ENCODE measurements at places on chromosomes 3 and 15.

GRCh38 chr15:82916161-82916952 is 36.2 kb downstream of the HOMER2 start:
- DNase-seq: no peak

DNA sequence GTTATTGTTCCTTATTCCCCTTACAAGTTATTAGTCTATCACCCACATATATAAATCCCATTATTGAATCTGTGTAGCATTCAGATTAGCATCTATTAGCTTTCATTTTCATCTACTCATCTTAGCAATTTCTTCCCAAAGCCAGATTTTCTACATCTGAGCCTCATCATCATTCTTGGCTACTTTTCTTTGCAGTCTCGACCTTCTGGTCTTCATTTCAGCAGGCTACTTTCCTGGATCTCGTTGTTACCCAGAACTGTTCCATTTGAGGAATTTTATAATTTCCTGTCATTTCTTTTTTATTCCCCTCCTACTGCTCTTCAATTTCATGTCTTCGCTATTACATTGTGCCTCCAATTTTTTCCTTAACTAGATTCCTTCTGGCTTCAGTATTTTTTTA is 51.8 kb downstream of the SPRED1 start:
- no peak for DNase-seq

- DNase-seq: no peak
Observed at GRCh38 chr15:52331490-52332240, 36.1 kb upstream of the MYO5C start.

- no peak for DNase-seq
Observed at GRCh38 chr15:90301707-90302300, 36.3 kb downstream of the NGRN start.

- no peak for DNase-seq
Observed at GRCh38 chr3:65878831-65879230, 159.9 kb downstream of the MAGI1 start.

GRCh38 chr3:18024715-18025114 is 282.3 kb upstream of the TBC1D5 start:
- no peak for DNase-seq

GRCh38 chr3:127115691-127116351 is 77.1 kb upstream of the PRR23E start:
- DNase-seq: no peak

DNA sequence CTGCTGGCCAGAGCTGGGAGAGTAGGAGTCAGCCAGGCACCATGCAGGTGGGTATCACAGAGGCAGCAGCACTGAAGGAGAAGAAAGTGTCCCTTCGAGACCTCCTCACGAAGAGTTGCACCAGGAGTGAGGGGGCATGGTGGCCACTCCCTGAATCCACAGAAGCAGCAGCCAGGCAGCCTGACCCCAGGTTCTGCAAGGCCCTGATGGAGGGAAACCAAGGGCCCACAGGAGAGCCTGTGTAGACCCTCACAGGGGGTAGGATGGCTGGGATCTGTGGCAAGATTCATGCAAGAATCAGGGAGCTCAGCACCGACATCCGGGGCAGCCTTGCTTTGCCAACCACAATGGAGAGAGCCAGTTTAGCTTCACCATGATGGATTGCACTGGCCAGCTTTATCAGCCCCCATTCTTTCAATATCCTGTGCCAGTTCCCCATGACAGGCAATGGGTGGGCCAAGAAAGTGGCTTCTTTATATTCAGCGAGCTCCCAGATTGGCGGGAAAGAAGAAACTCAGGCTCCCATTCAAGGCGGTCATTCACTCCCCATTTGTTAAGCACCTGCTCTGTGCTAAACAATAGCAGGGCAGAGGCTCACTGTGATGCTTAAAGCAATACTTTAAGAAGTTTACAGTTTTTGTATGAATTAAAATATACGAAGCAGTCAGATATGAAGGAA is 33.5 kb upstream of the TBC1D21 start:
- no peak for DNase-seq

- DNase-seq: no peak
Observed at GRCh38 chr3:175476489-175476888, 617.4 kb downstream of the NAALADL2 start.

DNA sequence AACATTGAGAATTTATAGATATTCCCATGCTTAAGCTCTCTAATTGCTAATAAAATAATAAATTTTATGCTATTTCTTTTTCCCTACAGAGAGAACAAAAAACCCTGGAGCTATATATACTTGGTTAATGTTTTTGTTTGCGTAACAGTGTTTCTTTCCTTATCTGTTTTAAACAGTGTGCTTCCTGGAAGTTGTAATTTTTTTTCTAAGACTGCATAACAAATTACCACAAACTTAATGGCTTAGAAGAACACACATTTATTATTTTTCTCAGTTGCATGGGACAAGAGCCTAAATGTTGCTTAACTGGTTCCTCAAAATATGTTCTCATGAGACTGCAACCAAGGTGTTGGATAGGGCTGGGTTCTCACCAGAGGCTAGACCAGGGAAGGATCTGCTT is 49.7 kb upstream of the DPH6 start:
- DNase-seq: no peak

- DNase-seq: no peak
Observed at GRCh38 chr3:20190991-20191390, 5.0 kb upstream of the SGO1 start.

GRCh38 chr3:128487813-128488635 is 5.0 kb downstream of the GATA2 start:
- DNase-seq: peak; percentile 86

DNA sequence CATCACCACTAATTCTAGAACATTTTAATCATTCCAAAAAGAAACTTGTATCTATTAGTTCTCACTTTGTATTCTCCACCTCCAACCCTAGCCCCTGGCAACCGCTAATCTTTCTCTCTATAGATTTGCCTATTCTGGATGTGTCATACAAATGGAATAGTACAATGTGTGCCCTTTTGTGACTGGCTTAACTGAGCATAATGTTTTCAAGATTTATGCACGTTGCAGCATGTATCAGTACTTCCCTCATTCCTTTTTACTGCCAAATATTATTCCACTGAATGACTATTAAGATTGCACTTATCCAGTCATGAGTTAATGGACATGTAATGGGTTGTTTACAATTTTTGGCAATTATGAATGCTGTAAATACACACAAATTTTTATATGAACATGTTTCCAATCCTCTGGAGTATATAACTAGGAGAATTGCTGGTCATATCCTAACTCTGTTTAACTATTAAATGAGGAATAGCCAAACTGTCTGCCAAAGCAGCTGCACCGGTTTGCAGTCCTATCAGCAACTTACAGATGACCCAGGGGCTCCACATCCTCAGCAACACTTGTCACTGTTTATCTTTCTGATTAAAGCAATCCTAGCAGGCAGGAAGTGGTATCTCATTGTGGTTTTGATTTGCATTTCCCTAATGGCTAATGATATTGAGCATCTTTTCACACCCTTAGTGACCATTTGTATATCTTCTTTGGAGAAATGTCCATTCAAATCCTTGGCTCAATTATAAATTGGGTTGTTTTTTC is 42.9 kb downstream of the DCUN1D1 start:
- DNase-seq: no peak

DNA sequence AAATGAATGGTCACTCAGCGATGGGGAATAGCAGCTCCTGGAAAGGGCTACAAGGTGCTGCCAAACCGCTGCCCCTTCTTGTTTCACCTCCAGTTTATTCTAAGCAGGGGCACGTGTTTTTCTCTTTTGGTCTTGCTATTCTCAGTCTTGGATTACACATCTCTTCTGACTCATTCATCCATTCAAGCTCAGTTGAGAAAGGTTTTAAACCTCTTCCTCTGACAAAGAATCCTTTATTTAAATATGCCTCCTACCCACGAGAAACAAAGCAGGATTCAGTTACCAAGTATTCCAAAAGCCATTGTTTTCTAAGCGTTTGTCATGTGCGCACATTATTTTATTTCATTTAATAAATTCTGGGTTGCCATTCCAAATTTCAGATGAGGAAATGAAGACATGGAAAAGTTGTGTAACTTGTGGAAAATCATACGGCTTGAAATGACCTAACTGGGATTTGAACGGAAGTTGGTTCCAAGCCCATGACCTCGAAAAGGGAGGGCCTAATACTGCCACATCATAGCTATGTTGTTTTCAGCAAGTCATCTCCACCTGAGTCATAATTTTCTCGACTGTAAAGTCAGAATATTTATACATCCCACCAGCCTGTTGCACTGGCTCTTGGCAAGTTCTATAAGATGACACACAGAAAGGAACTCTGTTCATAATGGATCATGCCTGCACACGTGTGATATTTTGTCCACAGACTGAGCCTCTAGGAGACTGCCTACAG is 292.0 kb upstream of the SLCO3A1 start:
- peak; percentile 67 for DNase-seq

GRCh38 chr15:74207652-74208440 is 5.3 kb upstream of the STRA6 start:
- no peak for DNase-seq

GRCh38 chr3:117444175-117444574 is 734.6 kb downstream of the TUSC7 start:
- DNase-seq: no peak

DNA sequence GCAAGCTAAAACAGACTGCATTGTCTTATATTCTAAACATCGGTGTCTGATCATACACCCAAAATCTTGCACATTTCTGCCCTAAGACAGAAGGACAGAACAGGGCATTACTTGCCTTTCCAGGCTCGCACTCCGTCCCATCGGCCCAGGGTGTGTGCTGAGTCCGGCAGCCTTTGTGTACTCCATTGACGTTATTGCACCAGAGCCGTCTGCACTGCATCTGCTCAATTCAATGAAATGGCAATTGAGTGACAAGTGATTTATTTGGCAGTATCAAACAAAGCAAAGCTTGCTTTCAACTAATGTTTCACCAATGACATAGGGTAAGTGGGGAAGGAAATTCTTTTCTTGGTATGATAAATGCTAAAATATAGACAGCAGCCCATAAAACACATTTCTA is 40.0 kb downstream of the ADAMTS9 start:
- DNase-seq: no peak

DNA sequence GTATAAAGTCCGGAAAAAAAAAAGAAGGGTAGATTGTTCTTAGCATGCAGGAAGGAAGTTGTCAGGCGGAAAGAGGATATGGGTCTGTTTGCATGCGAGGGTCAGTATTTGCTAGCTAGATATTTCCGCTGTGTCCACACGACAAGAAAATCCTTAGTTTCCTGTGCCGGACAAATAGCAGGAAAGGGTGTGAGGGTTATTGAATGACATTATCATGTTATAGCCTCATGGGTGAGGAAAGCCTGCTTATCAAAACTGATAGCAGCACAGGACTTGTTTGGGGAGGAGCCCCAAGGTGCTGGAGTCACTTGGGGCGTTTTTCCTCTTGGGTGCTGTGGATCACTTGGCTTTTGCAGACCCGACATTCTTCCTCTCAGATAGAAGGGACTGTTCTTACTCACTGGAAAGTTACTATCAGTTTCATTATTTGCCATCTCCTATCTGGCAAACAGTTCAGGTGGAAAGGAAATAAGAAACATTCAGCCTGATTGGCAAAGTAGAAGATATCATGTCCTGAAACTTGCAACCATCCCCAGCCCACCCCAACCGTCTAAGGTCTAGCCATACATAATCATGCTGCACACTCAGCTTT is 127.2 kb upstream of the DPH6 start:
- no peak for DNase-seq

DNA sequence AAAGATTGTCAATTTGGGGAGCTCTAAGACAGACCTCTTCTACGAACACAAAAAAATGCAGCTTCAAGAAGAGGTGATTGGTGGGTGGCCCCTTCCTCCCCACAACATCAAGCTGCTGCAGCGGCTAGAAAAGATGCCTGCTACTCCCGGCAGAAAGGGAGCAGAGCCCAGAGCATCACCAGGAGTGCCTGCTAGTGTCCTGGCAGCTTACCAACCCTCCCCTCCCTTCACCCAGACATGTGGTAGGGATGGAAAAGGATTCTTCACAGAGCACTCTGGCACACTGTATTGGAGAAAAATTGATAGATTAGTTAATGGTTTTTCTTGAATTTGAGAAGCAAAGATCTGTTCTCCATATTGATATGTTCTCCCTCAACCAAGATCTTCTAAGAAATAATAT is 10.8 kb downstream of the IP6K1 start:
- peak; percentile 77 for DNase-seq

GRCh38 chr3:110101361-110101760 is 764.0 kb upstream of the DPPA4 start:
- no peak for DNase-seq

GRCh38 chr3:129599073-129599472 is 7.4 kb downstream of the PLXND1 start:
- no peak for DNase-seq

GRCh38 chr3:156743859-156744258 is 69.5 kb downstream of the TIPARP start:
- no peak for DNase-seq

DNA sequence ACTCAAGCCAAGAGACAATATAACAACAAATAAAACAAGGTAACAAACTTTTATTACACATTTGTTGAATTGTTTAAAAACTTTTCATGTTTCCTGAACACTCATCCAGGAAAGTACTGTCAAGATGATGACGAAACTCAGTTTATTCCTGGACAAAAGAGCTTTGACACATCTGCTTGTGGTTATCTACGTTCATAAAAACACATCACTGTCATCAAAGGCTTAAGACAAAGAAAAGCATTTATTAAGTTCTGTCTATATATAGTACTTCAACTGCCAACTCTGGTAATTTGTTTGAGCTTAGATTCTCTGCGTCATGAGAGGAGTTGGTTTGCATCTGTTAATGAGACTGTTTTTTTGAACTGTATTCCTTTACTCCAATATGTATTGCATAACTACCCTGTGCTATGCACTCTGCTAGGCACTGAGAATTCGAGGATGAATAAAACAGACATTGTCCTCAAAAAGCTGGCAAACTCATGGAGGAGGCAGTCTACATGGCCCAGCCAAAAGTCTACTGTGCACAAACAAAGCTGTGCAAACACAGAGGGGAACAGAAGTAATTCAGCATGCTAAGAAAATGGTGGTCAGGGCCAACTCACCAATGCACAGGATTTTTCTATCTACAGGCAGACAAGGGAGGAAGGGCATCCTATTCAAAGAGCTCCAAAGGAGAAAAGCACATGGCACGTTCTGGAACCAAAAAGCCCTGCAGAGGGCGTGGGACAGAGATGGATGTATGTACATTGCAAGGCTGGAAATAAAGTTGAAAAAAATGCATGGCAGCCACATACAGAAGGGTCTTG is 21.5 kb downstream of the PLD1 start:
- DNase-seq: no peak

DNA sequence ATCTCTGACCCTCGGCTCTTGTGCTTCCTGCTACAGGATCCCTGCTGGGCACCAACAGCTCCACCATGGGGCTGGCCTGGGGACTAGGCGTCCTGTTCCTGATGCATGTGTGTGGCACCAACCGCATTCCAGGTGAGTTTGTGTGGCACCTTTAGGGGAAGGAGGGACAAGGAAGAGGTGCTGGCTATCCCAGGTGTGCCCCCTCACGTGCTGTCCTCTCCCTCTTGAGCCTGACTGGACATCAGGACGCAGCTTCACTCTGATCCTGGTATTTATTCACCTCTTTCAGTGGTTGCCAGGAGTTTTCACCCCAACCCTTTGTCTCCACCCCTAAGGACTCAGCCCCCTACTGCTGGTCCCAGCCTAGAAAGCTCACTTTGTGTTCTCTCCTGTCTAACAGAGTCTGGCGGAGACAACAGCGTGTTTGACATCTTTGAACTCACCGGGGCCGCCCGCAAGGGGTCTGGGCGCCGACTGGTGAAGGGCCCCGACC is 960 bp downstream of the THBS1 start:
- DNase-seq: peak; percentile 88
